Stimulated activated CD8-positive, alpha-beta memory T cell treated with anti-CD3 and anti-CD28 coated beads, Interleukin-15, amount 100 ng/mL, for 4 hours (primary cell): ENCODE measurements at places on chromosomes 2 and 18.

DNA sequence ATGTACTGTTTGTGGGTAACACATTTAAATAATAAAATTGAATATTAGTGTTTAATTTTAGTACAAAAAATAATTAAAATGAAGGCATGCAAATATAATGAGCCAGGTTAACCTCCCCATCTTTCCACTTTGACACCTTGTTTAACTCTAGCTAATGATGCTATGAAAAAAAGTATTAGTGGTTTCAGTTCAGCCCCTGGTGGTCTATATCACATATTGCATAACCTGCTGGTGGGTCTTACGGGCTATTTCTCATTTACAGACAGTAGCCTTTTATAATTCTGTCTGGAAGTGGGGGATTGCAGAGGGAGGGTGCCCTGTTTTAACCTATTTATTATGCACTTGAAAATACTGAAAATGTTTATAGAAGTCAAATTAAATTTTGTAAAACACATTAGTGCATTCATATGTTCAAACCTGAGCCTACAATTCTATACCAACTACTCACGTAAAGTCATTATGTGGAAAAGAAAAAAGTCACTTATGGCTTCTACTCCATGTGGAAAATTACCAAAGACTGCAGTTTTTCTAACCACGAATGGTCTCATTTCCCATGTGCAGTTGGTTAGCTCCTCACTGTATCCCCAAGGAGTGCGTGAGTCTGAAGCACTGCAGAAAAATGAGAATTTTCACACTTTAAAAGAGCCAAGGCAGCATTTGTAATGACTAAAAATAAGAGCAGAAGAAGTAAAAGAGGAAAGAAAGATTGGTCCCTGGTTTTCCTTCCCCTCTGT is 381.0 kb downstream of the MTX2 start:
- no peak for DNase-seq

DNA sequence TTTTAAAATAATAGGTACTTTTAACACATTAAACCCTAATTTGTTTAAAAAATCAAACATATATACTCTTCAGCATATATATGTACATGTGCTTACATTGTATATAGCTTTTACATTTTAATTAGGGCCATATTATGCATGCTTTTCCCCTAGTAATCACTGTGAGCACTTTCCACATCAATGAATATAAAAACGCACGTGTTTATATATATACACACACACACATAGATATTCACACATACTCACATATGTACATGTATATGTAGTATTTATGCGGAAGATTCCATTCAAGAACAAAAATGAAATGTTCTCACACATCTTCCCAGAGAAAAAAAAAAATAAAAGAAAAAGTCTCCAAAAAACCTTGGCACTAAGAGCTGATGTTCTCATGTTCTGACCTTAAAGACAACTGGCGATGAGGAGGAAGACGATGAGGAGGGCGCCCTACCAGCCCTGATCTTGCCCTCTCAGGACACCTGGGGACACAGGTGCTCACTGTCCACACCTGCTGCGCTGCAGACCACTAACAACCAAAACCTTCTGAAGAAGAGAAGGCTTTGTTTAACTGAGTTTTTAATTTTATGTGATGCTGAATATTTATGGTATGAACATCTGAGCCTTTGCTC is 184.7 kb downstream of the HDAC4 start:
- DNase-seq: no peak

GRCh38 chr18:63591725-63592124 is 4.6 kb downstream of the SERPINB13 start:
- no peak for DNase-seq

- DNase-seq: no peak
These were observed 72.6 kb upstream of the RAB6C start for GRCh38 chr2:129906861-129907235.

DNA sequence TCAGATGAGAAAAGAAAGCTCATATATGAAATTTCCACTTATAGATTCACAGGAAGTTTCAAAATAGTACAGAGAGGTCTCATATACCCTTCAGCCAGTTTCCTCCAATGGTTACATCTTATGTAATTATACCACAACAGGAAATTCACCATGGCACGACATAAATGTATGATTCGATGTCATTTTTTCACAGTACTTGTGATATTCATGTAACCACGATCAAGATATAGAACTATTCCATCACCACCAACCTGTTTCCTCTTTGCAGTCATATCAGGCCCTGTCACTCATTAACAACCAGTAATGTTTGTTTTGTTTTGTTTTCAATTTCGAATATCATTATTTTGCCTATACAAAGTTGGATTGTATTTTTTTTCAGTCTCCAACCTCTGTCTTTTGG is 314.3 kb upstream of the POU3F3 start:
- DNase-seq: no peak

- DNase-seq: no peak
These were observed 54.3 kb upstream of the AGPS start for GRCh38 chr2:177338177-177338721.

- DNase-seq: no peak
These were observed 139.7 kb downstream of the ROCK1 start for GRCh38 chr18:20971886-20972267.

DNA sequence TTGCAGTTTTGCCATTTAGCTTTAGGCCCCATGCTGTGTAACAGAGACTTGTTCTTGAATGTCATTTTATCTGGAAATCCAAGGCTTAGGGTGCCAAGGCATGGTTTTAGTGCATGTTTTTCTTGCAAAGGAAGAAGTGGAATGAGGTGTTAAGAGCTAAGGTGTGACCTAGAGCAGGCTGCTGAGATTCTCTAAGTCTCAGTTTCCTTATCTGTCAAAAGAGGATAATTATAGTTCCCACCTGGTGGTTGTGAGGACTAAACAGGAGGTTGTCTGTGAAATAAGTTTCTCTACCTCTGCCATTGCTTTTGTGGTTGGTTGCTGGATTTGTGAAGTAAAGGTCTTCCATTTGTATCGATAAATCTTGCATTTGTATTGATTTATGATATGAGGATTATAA is 82.0 kb downstream of the TANC1 start:
- DNase-seq: no peak

DNA sequence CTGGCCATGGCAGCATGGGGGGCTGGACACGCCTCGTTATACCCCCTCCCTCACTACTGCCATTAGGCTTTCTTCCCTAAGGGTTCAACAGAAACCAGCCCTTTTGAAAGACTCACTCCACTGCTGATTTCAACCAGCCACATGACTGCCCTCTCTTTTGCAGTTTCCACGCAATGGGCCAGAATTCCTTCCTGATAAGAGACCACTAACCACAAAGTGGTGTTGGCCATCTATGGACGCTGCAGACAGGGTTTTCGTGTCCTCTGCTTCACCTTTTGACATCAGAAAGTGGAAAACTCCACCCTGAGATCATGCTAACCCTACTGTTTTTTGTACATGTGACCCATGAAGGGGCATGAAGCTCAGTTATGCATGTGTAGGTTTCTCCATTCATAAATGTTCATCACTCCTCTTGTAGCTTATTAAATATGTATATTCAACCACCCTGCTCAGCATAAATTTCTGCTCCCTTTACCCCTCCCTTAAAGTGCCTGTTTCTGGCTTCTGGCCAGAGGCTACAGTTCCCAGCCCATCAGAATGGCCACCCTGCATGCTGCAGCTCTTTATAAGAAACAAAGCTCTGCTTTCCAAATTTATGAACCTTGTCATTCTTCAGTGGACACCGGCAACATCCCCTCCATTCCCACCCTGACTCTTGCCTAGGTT is 106.6 kb upstream of the MSH6 start:
- no peak for DNase-seq

- DNase-seq: no peak
These were observed 420.2 kb upstream of the CHST9 start for GRCh38 chr18:27605107-27605834.

DNA sequence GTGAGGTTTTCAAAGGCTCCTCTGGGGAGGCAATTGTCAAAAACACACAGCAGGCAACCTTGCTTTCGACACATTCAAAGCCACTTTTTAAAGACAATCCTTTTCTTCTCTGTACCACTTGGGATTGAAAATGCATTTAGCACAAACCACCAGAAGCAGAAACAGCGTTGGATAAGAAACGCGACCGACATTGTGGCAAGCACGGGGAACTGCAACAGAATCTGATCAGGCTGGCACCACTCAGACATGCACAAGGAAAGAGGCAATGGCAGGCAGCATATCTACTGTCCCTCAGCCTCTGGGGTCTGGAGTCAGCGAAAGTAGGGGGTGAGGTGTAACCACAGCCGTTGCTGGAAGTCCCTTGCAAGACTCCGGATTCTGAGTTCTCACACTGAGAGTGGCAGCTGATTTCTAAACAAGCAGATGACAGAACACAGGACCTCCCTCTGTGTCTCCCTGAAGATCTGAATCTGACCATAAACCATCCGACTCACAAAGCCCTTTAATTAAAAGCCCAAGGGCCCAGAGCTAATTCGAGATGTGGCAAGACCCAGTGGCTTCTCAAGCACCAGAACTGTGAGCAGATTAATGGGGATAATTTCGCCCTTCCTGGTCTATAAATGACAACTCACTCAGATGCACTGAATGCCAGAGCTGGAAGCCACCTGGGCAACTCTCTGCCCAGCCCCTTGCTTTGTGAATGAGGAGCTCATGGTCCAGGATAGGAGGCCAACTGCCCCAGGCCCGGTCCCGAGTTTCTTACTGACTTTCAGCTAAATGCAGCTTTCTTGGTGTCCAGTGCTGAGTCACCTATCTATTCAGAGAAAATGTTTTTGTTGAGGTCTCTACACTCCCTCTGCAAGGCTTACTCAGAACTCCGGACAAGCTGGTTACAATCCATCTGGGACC is 29.6 kb downstream of the CYRIA start:
- no peak for DNase-seq

GRCh38 chr2:18047896-18048657 is 169.6 kb downstream of the KCNS3 start:
- DNase-seq: no peak

- no peak for DNase-seq
These were observed 9.1 kb downstream of the MFSD6 start for GRCh38 chr2:190417045-190417842.

GRCh38 chr2:241673797-241674725 is 12.6 kb downstream of the DTYMK start:
- no peak for DNase-seq

GRCh38 chr18:41036346-41036745 is 918.7 kb upstream of the PIK3C3 start:
- no peak for DNase-seq

- DNase-seq: no peak
These were observed 468.2 kb upstream of the TNP1 start for GRCh38 chr2:217327953-217328621.

- DNase-seq: no peak
These were observed 78.2 kb downstream of the ARHGAP28 start for GRCh38 chr18:6807515-6808257.

- DNase-seq: no peak
These were observed 237.0 kb downstream of the HDAC4 start for GRCh38 chr2:239163688-239164334.

GRCh38 chr2:102359527-102359926 is 3.9 kb downstream of the IL18R1 start:
- DNase-seq: no peak

GRCh38 chr18:60391571-60392226 is 19.1 kb upstream of the MC4R start:
- DNase-seq: no peak

DNA sequence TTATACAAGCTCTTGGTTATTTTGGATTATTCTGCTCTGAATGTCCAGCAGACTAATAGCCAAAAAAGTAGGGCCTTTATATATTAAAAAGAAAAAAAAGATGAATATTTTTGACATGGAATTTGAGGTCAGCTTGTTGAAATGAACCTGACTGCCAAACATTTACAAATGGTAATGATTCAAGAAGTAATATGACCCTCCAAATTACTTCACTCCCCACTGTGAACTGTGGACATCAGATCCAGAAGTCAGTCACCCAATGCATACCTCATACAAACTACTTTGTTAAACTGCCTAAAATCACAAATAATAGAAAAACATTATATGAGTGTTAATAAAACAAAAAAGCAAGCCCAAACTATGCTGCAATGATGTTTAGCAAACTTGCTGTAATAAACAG is 10.0 kb downstream of the EPG5 start:
- no peak for DNase-seq

DNA sequence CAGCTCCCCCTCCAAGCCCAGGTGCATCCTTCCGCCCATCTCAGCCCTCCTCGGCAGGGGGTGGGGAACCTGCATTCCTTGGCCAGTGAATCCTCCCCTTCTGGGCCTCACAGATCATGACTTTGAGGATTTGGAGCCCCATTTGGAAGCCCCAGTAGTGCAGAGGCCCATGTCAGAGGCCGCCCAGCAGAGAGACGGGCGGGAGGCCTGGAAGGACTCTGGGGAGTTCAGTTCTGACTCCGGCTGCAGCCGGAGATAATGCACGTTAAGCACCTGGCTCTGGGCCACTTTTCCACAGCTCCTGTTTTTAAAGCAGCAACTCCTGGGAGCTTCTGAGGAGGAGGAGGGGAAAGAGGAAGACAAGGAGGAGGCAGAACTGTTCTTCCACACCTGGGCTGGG is 14.9 kb downstream of the ATOH8 start:
- no peak for DNase-seq

GRCh38 chr2:10097352-10098148 is 17.3 kb upstream of the CYS1 start:
- DNase-seq: no peak

DNA sequence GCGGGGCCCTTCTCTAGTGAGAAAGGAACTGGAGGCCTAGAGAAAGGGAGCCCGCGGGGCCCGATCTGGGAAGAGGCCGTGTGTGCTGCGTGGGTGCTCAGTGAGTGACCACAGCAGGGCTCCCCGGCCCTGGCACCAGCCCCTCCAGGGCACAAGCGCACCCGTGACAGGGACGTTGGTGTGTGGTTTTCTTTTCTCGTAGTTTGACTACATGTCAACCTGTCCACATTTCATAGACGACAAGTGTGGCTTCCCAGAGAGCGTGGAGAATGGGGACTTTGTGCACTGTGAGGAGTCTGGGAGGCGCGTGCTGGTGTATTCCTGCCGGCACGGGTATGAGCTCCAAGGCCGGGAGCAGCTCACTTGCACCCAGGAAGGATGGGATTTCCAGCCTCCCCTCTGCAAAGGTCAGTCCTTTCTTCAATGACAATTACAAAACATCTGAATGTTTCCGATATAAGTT is 83.1 kb downstream of the TPO start:
- DNase-seq: no peak

DNA sequence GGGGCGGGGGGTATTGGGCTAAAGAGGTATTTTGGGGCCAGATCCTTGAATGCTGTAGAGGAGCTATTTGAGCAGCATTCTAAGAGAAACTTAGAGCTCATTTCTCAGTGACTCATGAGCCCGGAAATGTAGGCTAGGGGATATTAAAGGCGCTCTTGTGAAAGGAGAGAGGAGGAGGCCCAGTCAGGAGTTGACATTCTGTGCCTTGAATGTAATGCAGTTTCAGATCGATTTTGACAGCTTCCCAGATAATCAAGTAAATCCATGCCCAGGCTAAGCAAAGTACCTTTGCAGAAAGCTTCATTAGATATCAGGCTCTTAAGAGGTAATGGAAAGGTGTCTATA is 1.5 kb downstream of the CAB39 start:
- no peak for DNase-seq

DNA sequence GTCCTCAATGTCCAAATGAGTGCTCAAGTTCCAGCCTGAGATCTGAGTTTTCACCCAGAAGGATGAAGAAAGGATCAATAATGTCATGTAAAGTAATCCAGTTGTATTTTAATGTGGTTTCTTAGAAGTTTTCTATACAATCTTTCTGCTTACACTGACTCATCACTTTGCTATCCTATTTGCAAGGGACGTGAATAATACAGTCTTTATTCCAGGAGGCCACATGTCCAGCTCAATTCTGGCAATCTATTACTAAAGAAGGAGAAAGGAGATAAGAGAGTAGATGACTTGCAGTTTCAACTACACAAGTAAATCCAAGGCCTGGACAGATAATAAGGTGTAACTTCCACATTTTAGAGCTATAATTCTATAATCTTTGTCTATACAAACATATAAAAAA is 601.1 kb upstream of the SETBP1 start:
- no peak for DNase-seq

GRCh38 chr18:44258576-44258975 is 422.1 kb upstream of the SETBP1 start:
- no peak for DNase-seq
